ENCODE measurements at places on chromosomes 2 and 18.

GRCh38 chr18:80059945-80060344, 25.7 kb downstream of the RBFA start:
- no peak for DNase-seq

DNA sequence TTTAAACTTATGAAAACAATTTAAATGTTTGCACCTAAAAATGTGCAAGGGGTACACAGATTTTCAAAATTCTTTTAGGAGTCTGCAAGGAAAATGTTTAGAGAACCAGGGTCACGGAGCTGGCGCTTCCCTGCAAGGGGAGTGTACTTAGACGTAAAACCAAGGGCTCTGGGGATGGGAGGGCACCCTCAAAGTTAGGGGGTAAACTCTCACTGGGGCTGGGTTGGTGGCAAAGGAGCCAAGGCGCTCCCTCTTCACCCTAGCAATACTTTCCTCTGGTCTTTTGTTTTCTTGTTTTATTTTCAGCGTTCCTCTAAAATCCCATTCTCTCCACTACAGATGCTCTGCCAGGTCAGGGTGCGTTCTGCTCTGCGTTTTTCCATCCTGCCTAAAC, 20.0 kb downstream of the TMEM247 start:
- no peak for DNase-seq

DNA sequence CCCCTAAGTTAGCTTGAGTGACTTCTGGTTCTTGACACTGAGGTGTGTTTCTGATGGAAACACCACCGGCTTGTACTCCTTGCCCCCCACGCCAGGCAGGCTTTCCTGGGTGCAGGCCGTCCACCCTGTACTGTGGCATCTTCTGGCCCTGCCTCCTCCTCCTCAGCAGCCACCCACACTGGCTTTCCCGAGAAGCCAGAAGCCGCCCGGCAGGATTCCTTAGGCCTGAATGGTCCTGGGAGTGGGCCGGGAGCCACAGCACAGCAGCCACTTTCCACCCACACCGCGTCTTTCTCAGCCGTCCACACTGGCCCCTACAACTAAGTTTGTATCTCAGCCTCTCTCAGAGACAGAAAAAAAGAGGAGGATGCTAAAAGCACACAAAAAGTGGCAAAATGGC, 2.1 kb upstream of the HSBP1L1 start:
- no peak for DNase-seq

- DNase-seq = no peak
These were observed 170.0 kb downstream of the EPHA4 start for GRCh38 chr2:221402072-221402471.

- DNase-seq = peak; percentile 23
These were observed 21.4 kb upstream of the SPIRE1 start for GRCh38 chr18:12679183-12679786.

GRCh38 chr2:196322973-196323810, 151.8 kb upstream of the STK17B start:
- no peak for DNase-seq

DNA sequence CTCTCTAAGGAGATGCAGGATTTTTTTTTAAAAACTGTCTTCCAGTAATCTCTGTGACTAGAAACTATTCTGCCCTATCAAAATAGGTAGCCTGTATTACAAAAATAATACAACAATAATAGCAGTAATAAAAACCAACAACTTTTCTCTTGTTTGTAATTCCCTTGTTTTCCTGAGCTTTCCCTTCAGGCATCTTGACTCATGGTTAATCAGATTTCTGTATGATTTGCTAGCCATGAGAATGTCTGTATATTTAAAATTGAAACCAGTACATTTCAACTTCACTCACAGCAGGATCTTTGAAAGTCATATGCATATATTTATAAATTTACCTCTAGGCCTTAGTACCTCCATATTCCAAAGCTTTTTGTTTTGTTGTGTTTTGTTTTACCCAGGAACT, 38.2 kb downstream of the SLC4A10 start:
- no peak for DNase-seq

GRCh38 chr2:226463154-226463553, 336.5 kb downstream of the IRS1 start:
- DNase-seq = no peak

DNA sequence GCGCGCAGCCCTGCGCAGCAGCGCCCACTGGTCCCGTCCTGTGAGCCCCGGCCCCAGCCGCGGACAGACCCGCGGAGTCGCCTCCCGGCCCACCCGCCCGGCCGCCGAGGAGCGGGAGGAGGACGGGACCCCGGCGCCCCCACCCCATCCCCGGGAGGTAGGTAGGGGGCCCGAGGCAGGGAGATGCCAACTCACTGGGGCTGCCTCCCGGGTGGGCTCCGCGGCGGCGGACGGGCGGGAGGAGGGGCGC, 160 bp downstream of the SPTBN1 start:
- no peak for DNase-seq

DNA sequence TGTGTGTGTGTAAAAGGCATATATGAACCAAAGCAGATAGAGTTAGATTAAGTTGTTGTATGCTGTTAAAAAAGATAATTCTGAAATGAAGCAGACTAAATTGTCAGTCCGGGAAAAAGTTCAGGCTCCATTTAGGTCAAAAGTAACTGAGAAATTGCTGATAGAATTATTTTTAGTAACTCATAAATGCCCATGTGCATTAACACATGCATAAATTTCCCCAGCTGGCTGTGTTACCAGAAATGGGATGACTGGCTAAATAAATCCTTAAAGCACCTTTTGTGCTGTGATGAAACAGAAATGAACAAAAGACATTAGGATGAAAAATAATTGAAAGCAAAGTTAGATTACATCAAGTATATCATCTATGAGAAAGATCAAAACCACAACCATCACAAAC, 111.3 kb downstream of the NYAP2 start:
- no peak for DNase-seq

DNA sequence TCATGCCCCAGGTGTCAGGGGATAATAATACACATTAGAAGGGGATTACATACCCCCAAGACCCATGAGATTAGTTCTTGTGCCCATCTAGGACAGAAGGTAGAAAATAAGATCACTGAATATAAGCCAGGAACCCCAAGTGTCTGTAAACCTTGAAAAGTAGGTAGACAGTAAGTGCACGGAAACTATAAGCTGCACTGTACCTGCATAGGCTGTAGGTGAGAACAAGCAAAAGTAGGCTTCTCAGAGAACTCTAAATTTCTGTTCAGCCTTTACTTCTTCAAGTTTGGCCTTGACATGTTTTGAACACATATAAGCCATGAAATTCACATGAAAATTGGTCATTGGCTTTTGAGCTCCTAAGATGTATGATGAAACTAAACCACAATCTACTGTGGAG, 113.0 kb upstream of the FSIP2 start:
- no peak for DNase-seq

DNA sequence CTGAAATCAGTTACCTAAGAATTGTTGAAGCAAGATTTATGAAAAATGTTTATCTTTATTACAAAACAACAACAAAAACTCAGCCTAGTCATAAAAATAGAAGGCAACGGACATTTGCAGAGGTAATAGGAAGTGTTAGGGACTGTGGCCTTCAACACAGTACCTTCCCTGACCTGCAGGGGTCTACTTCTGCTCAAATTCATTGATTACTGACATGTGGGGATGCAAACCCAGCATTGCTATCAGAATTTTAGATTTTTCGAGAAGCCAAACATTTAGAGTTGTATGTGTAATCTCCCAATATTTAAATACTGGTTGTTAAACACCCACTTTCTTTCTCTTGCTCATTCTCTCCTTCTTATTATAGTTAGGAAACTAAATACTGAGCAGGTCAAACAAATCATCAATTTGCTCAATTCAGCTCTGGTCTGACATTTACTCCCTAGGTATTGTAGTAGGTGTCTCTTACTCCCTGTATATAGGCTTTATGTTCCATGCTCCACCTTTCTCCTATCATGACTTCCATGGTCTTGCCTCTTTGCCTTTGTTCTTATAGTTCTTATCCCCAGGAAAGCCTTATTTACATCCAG, 198.5 kb downstream of the UBE2E3 start:
- DNase-seq = no peak

GRCh38 chr18:75474332-75474731, 46.8 kb upstream of the SMIM21 start:
- no peak for DNase-seq

GRCh38 chr2:133286326-133286922, 281.8 kb downstream of the NCKAP5 start:
- no peak for DNase-seq

GRCh38 chr2:224417947-224418346, 16.0 kb upstream of the FAM124B start:
- DNase-seq = no peak

DNA sequence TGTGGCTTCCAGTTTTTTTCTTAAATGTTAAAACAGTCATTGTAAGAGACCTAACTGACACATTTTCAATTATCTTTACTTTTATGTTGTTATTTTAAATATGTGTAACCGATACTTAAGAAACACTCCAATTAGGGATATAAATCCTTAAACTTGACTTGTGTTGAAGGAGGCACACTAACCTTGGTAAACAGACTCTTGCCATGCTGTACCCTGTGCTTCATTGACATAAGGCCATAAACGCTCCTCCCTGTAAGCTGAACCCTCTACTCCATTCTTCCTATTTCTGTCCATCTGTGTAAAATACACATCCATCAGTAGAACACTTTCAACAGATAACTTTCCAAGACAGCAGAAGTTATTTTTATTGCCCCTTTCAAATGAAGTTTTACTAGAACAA, 780.5 kb upstream of the FAM98A start:
- no peak for DNase-seq

- no peak for DNase-seq
These were observed 27.4 kb downstream of the KCNE4 start for GRCh38 chr2:223079378-223079777.

DNA sequence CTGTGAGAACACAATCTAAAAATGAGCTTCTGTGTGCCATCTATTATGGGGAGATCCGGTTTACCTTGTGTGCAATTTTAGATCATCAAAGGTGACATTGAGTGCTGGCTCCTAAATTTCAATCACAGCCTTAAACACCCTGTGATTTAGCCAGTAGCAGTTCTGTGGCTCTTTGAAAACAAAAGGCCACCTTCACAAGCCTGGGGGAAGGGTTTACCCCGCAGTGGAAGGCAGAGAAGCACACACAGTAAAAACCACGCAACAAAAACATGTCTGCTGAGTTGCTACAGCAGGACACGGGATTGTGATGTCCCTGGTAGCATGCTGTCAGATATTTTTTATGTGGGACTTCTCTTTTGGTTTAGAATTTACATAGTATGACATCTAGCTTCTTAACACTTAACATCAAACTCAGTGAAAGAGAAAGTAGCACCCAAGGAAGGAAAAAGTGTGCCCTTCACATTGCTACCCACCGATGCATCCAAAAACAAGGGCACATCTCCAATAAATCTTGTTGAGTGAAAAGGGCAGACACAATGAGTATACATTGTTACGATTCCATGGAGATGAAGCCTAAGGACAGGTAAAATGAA, 56.1 kb upstream of the RNF152 start:
- DNase-seq = no peak

DNA sequence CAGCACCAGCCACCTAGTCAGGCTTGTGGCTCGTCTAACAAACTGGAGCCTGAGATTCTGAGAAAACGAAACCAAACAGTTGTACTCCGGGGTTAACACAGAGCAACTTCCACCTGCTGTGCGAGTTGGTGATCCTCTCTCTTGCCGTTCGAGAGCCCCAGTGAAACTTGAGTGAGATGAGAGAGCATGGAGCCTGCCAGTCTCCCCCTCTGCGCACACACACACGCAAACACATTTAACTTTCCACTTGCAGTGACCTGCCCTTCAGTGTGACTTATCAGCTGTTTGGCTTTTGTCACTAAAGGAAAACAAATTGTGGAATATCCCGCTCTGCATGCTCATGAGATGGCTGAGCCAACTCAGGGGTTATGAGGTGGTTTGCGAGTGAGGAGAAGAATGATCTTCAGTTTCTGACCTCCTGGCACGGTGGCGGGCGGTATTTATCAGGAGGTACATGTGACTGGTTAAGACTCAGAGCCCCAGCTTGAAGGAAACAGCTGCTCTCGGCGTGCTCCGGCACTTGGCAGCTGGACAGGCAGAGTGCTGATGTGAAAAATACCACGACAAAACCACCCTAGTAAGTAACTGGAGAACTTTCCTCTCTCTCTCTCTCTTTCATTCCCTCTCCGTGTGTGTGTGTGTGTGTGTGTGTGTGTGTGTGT, at the start of gene RASGRP3:
Gene RASGRP3, plus strand, starts transcription at position 519 of the 662 bp plus-strand sequence. CDS start 38,488 bp downstream, outside the sequence.
- peak; percentile 83 for DNase-seq

GRCh38 chr18:80232030-80232429, 15.3 kb downstream of the PARD6G start:
- no peak for DNase-seq

DNA sequence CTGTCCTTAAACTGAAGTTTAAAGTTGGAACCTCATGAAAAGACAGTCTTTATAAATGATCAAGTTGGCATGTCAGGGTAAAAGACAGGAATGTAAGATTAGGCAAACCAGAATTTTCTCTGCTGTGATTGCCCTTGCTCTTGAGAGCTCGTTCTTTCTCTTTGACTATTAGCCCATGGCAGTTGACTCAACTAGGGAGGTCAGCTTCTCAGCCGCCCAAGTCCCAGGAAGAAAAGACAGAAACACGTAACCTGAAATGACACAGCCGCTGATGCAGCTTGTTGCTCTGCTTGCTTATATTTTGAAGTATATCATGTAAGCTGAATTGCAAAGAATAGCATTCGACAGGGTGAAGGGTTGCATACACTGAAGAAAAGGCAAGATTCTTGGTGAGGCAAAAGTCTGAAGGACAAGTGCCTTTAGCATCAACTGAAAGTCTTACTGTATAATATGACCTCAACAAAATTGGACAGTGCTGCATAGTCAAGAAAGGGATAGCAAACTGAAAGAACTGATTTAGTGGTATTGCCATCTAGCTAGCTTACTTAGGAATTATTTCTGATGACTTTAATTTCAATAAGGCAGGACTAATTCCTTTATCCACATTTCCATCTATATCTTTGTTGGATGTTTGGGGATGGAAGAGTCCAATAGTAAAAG, 54.7 kb downstream of the ARHGAP15 start:
- DNase-seq = no peak

- no peak for DNase-seq
These were observed 87.3 kb upstream of the PPP1CB start for GRCh38 chr2:28664120-28664842.

GRCh38 chr18:39513186-39513585, 1947.6 kb upstream of the CELF4 start:
- DNase-seq = no peak

GRCh38 chr2:131026919-131027318, 66.3 kb downstream of the FAM168B start:
- DNase-seq = no peak

- DNase-seq = no peak
These were observed 180.0 kb upstream of the CXCR4 start for GRCh38 chr2:136297994-136298393.

DNA sequence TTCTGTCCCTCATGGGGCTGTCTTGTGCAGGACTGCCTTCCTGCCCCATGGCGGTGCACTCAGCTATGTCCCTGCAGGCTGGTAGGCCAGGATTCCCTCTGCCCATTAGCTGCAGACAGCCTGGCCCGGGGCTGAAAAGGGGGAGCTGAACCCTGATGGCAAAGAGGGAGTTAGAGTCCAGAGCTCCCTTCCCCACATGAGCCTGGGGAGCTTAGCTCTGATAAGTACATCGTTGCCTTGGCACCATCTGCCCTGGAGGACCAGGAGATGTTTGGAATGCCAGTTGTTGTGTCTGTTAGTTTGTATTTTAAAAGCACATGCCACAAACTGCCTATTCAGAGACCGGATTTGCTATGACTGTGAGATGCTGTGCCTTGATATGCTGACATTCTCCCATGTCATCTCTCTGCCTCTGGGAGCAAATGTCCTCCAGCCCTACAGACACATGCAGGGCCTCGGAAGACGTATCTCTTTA, 65.1 kb upstream of the AFF3 start:
- no peak for DNase-seq

- no peak for DNase-seq
These were observed 102.5 kb downstream of the SP3 start for GRCh38 chr2:173862612-173863217.

- no peak for DNase-seq
These were observed 132.4 kb downstream of the TMEM163 start for GRCh38 chr2:134586326-134586965.
